Stimulated activated CD4-positive, alpha-beta T cell treated with anti-CD3 and anti-CD28 coated beads, Interleukin-4, amount 100 ng/mL, for 24 hours (primary cell): ENCODE measurements at places on chromosomes 5 and 9.

- DNase-seq, result no peak
These were observed 563.9 kb upstream of the ADAMTS16 start for GRCh38 chr5:4576161-4576748.

GRCh38 chr9:130756037-130756436, 62.5 kb downstream of the EXOSC2 start:
- no peak for DNase-seq

DNA sequence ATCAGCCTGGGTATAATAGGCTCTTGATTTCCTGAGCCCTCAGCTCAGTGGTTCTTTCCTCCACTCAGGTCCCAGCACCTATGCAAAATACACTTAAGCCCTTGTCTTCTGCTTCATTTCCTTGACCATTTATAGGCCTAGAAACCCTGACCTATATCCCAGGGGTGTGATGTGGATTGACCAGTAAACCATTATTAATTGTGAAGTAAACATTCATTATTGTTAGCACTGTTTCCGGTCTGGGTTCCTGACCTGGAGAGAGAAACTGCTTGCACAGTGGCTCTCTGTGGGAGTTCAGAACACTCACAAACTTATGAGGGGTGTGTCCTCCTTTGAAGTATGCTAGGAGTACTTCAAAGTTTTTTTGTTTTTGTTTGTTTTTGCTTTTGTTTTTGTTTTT, 19.6 kb upstream of the TOMM5 start:
- DNase-seq, result no peak

GRCh38 chr9:130608554-130609134, 29.3 kb downstream of the FUBP3 start:
- no peak for DNase-seq

GRCh38 chr5:158451993-158452672, 593.2 kb upstream of the CLINT1 start:
- DNase-seq, result no peak

- DNase-seq, result no peak
These were observed 1.1 kb upstream of the IRX1 start for GRCh38 chr5:3594510-3595005.

- no peak for DNase-seq
These were observed 463.7 kb upstream of the WWC1 start for GRCh38 chr5:167827766-167828165.

DNA sequence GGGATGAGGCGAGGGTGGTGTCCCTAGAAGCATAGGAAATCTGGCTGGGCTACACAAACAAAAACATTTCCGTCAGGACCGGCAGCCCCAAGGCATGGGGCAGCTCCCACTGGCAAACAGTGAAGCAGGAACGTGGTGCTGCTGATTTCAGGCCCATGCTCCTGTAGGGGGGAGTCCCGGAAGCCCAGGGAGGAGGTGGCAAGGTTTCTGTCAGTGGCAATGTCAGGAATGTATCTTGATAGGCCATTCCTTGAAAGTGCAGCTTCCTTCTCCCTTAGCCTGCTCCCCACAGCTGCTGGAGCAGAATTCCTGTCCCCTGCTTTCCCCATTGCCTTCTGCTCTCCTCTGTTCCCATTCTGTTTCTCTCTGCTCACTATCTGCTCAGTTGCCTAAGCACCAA, 42.4 kb downstream of the MRRF start:
- DNase-seq, result no peak
